Activated naive CD4-positive, alpha-beta T cell treated with anti-CD3 and anti-CD28 coated beads, Interleukin-2, amount 50 U/mL, for 16 hours (primary cell): ENCODE measurements at places on chromosomes 13 and 19.

- DNase-seq, result no peak
Measured at GRCh38 chr13:74299721-74300120, 165.5 kb upstream of the KLF12 start.

DNA sequence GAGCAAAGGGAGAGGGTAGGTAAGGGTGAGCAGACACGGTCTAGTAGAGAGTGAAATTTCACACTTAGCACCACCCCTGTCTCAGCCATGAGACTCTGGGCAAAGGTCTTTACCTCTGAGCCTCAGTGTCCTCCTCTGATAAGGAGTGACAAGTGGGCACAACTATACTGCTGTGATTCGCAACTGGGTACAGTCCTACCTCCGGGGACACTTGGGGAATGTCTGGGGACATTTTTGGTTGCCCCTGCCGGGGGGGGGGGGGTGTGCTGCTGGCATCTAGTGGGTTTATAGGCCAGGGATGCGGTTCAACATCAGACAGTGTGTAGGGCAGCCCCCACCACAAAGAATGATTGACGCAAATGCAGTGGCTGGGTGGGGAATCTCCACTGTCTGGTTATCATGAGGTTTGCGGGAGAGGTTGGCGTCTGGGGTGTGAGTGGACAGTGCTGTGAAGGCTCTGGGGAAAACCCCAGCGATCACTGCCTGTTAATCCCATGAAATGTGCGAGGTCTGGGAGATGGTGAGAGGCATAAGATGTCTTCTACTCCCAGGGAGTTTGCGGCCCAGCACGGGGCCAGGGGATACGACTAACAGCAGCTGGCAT is 4.3 kb downstream of the NACC1 start:
- no peak for DNase-seq

- DNase-seq, result no peak
Measured at GRCh38 chr13:112185466-112185865, 118.5 kb downstream of the SOX1 start.

DNA sequence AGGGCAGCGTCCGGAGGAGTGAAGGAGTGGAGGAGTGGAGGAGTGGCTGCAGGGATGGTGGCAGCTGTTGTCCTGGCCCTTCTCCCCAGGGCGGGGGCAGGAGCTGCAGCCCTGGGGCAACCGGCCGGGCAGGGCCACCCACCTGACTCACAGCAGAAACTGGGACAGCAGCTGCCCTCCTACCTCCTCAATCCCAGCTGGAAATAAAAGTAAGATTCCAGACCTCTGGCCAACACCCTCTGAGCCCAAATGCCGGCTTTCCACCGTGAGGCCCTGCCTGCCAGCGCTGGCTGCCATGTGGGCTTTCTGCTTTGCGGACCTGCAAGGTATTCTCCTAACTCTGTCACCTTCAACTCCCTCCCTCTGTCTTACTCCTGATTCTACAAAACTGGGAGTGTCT is 3.3 kb upstream of the CLPP start:
- DNase-seq, result no peak

DNA sequence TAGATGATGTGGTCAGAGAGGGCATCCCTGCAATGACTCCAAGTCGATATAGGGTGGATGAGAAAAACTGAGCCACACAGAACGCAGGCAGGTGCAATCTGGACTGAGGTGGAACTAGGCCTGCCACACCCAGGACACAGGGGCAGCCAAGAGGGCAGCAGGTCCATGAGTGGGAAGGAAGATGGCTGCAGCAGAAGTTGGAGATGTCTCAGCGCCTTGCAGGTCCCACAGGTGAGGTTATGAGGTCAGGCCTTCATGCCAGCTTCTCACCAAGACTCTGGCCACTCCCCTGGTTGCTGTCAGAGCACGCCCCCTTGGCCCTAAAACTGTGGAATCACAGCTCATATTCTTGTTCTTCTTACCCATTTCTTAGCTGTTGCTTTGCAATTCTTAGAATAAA is 147.7 kb upstream of the VSTM2B start:
- no peak for DNase-seq

DNA sequence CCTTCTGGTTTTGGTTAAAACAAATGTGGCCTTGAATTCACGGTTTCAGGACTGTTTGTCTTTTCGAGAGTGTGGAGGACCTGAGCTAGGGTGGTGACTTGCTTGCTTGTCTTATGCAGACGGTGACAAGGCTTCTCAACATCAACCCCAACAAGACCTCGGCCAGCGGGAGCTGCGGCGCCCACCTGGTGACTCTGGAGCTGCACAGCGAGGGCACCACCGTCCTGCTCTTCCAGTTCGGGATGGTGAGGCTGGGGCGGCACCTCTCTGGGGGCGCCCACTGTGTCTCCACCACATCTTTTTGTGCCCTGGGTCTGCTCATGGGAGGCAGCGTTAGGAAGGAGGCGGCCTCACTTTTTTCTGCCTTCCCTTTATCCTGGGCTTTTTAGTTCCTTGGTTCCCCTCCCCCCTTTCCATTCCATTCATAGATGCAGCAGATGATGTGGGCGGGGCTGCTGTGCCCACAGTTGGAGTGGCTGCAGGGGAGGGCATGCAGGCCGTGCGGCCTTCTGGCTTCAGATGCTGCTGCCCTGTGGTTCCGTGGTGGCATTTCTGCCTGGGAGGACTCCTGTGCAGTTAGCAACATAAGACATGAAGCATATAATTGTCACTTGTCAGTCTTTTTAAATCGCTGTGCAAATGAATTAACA is 23.3 kb downstream of the LAMP1 start:
- DNase-seq, result no peak

GRCh38 chr19:1126984-1127760 is 23.4 kb downstream of the GPX4 start:
- DNase-seq, result no peak

GRCh38 chr19:18153556-18154134 is 682 bp downstream of the PIK3R2 start:
- peak; percentile 40 for DNase-seq

- DNase-seq, result no peak
Measured at GRCh38 chr19:5086725-5087439, 118.0 kb downstream of the KDM4B start.

- DNase-seq, result no peak
Measured at GRCh38 chr13:22243469-22244163, 572.7 kb downstream of the FGF9 start.

DNA sequence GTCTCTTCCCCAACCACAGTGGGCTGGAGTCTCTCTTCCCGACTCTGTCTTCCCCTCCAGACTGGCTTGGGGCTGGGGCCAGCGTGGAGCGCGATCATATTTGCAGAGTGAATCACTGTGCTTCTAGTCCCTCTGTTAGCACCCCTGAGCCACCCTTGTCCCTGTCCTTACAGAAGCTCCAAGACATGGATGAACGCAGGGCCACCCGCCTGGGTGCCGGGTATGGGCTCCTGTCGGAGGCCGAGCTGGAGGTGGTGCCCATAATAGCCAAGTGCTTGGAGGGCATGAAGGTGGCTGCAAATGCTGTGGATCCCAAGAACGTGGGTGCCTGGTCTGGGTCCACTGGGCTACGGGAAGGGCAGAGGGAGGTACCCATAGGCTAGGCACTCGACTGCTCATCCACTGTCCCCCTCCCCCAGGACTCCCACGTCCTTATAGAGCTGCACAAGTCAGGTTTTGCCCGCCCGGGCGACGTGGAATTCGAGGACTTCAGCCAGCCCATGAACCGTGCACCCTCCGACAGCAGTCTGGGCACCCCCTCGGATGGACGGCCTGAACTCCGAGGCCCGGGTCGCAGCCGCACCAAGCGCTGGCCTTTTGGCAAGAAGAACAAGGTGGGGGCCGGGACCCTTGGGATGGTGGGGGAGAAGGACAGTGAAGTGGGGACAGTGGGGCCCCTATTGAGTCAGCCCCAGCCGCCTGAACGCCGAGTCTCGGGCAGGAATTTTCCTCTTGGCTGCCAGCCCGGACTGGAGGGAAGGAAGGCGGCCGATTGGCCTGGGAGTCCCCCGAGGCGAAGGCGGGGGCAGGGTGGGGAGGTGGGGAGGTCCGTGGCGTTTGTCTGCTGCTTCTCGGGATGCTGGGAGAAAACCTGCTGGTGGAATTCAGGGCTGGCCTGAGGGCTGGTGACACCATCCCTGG is 5.2 kb downstream of the TRIP10 start:
- DNase-seq, result no peak

DNA sequence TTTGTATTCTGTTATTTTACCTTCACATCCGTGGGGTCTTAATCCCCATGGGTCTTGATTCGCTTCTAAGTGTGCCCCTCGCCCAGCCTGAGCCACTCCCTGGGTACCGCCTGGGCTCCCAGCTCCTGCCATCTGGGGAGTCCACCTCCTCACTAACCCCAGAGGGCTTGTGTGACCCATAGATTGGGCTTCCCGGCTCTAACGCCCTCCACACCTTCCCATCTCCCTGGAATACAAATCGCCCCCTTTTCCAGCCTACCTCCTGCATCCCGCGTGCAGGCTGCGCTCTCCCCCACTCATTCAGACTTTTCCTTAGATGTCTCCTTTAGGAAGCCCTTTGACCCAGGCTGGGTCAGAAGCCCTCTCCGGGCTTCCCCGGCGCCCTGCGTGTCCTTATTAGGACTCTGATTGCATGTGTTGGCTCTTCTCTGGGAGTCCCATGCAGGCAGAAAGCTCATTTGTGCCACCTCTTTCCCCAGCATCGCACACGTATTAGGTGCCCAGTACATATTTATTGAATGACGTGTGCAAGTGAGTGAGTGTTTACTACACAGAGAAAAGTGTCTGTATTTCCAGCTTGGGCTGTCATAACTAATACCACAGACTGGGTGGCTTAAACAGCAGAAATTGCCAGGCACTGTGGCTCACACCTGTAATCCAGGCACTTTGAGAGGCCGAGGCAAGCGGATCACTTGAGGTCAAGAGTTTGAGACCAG is 757 bp downstream of the CCDC124 start:
- DNase-seq, result no peak

DNA sequence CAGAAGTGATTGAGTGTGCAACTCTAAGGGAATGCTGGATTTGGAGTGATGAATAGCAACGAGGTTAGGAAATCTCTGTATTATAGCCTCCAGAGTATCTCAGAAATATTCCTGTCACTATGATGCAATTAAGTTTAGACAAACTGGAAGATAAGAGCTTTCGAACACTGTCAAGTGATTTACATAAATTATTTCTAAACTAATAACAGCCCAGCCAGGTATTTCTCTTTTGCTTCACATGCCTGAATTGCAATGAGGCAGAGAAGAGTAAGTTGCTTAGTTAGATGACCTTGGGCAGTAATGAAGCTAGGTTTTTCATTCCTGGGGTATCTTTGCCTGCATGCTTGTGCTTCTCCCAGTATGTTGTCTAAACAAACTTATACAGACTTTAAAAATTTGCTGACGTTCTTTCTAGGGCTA is 134.5 kb downstream of the LMO7 start:
- no peak for DNase-seq

DNA sequence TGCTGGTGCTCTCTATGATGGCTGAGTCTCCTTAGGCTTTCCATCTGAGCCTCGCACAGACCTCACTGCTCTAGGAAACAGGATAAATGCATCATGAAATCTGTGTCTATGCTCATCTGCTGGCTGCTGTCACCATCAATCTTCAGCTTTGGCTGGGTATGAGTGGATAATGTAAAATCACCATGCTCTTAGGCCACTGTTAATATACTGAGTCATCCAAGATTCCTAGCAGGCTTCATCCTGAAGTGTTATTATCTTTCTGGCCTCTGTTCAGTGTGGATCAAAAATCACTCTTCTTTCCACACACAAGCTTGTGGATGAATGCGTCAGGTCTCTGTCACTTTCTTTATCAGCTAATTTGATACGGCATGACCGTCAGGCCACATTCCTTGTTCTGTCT is 317.4 kb downstream of the NALCN start:
- DNase-seq, result no peak

GRCh38 chr19:275000-275399 is 16.2 kb downstream of the PLPP2 start:
- DNase-seq, result no peak

DNA sequence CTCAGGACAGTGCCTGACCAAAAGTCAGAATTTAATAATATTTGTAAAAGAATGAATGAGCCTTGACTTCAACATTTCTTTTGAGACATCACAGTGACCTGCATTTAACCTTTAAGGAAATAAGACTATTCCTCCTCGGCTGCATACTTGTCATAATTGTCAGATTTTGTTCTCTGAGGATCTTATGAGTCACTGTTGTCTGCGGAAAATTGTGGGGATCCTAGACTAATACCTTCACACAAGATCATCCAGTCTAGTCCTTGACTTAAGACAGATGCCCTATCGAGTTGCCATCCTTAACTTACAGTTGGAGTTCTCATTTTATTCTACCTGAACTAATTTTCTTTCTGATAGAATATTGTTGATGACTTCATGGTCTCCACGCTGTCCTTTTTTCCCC is 198.4 kb downstream of the DLEU7 start:
- DNase-seq, result no peak

DNA sequence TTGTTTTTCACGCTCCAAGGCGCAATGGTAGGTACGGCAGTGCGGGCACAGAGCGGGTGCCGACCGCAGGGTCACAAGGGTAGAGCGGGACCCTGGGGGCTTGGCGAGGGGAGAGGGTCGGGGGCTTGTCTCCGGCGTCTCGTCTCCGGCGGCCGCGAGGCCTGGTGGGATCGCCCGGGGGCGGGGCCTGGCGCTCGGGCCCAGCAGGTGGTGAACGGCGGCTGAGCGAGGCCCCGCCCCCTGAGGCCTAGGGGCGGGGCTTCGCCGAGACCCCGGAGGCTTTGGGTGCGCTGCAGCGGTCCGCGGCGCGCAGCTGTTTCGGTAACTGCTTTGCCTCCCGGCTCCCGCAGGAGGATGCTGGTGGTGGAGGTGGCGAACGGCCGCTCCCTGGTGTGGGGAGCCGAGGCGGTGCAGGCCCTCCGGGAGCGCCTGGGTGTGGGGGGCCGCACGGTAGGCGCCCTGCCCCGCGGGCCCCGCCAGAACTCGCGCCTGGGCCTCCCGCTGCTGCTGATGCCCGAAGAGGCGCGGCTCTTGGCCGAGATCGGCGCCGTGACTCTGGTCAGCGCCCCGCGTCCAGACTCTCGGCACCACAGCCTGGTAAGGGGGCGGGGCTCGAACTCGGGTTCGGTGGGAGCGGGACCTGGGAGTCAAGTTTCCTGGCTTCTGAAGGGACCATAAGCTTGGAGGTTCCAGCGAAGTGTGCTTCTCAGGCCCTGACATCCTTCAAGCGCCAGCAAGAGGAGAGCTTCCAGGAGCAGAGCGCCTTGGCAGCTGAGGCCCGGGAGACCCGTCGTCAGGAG is at the start of gene TSEN34:
Gene TSEN34, plus strand, starts transcription at position 298 of the 800 bp plus-strand sequence. Its CDS starts 57 bp downstream, at position 355.
- DNase-seq, result peak; percentile 89
